Posterior vena cava (tissue), 2 donors: ENCODE measurements at places on chromosomes 16 and 17. TPM values are rescaled to one million over a fixed set of nuclear protein-coding genes. Genes with fewer than 3 reads are reported as not detected.

The PITPNM3 gene
- 26.6 TPM for total RNA-seq

The HES7 gene
- not detected for total RNA-seq

The JPH3 gene
- total RNA-seq, result 1.8 TPM

The PROCA1 gene
- 2.1 TPM for total RNA-seq

The KRTAP2-3 gene
- total RNA-seq, result not detected

The GPR142 gene
- total RNA-seq, result not detected

The SOX15 gene
- 2.1 TPM for total RNA-seq

The MYH2 gene
- total RNA-seq, result 0.43 TPM
